AG09309 (cell line): ENCODE measurements at places on chromosomes 1 and 21.

- no peak for DNase-seq
Measured at GRCh38 chr1:209324901-209325871, 258.3 kb upstream of the CAMK1G start.

- no peak for DNase-seq
Measured at GRCh38 chr1:41315146-41315822, 46.0 kb upstream of the FOXO6 start.

DNA sequence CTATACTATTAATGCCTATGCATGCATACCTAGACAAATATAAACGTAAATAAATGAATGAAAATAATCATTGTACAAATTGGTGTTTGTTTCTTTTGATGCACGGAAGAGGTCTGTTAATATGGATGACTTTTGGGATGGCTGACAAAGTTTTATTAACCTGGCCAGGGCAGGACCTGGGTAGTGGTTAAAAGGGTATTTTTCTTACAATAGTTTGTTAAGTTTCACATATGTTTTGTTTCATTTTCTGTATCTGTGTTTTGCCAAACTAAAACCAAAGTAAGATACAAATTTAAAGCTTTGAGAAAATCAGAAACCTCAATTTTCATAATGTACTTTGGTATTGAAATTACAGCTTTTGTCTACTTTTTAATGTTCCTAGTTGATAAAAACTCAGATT is 222.7 kb upstream of the OLFM3 start:
- DNase-seq: no peak

GRCh38 chr1:4379451-4380175 is 274.8 kb upstream of the AJAP1 start:
- DNase-seq: no peak

- no peak for DNase-seq
Measured at GRCh38 chr1:202162047-202162417, 1.6 kb upstream of the PTPN7 start.

GRCh38 chr1:162171111-162171510 is 101.6 kb downstream of the NOS1AP start:
- no peak for DNase-seq

DNA sequence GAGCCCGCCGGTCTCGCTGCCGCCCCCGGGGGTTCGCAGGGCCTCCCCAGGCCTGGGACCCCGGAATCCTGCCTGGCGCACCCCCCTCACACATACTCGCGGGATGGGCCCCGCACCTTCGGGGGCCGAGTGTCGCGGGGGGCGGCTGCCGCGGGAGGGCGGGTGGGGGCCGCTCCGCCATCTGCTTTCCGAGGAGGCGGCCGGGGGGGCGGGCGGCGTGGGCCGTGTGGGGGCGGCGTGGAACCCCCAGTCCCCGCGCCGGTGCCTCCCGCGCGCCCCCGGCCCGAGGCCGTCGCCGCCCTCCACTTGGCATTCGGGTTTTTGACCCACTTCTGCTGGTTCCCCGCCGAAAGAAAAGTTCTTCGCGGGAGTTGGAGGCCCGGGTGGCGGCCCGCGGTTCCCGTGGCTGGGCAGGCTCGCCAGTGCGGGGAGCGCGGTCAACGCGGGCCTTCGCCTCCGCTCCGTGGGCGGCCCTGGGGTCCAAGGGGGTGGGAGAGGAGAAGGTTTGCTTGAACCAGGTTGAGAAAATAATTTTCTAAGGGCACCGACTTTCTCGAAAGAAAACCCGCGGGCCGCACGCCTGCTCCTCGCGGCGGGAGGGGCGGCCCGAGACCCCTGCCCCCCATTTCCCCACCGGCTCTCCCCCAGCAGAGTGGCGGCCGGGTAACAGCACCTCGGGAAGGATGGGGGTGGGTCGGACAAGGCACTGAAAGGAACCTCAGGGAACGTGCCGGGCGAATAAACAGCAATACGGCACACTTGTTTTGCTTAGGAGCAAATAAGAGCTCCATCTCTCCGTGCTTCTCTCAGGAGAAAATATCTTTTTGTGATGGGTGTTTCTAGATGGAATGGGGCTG is 1.6 kb downstream of the PHF13 start:
- DNase-seq: no peak

DNA sequence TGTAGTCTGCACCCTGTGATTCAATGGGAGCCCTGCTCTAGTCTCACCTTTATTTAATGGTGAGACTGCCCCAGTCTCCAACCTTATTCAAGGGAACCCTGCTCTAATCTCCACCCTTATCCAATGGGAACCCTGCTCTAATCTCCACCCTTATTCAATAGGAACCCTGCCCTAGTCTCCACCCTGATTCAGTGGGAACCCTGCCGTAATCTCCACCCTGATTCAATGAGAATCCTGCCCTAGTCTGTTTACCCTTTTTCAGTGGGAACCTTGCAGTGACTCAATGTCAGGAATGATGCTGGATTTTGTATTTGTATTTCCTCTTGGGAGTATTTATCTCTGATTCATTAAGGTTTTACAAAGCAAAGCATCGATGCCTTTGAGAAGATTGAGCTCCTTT is 39.5 kb downstream of the TRPM2 start:
- DNase-seq: no peak

- DNase-seq: no peak
Measured at GRCh38 chr1:19179597-19180264, 30.3 kb downstream of the UBR4 start.
